ENCODE measurements at places on chromosomes 3 and 15.

GRCh38 chr3:32842531-32842931, 24.7 kb downstream of the TRIM71 start:
- DNase-seq = no peak

GRCh38 chr3:46146548-46146947, 61.6 kb downstream of the CCR1 start:
- DNase-seq = no peak

DNA sequence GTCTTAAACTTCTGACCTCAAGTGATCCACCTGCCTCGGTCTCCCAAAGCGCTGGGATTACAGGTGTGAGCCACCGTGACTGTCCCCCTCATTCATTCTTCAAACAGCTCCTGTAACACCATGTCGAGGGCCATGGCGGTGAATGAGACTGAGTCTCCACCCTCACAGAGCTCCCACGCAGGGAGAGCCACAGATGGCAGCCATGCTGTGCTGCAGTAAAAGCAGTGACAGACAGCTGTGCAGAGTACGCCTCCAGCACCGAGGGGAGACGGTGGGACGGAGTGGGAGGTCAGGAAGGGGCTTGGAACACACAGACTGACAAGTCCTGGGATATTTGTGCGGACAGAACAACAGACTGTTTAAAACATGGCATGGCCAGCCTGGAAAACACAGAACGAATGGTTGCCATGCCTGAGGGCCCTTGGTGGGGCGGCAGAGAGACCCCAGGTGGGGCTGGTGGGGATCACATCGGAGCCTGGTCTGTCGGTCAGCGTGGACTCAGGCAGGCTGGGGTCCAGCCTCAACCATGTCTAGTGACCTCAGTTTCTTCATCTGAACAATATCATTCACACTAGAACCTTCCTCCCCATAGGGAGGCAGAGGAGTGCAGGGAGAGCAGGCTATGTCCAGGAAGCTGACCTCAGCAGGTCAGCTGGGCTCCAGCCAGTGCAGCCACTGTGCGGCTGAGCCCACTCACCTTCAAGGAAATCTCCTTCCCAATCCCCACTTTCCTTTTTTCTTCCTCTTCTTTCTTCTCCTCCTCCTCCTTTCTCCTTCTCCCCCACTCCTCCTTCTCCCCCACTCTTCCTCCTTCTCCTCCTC, 20.6 kb upstream of the LCTL start:
- DNase-seq = no peak

DNA sequence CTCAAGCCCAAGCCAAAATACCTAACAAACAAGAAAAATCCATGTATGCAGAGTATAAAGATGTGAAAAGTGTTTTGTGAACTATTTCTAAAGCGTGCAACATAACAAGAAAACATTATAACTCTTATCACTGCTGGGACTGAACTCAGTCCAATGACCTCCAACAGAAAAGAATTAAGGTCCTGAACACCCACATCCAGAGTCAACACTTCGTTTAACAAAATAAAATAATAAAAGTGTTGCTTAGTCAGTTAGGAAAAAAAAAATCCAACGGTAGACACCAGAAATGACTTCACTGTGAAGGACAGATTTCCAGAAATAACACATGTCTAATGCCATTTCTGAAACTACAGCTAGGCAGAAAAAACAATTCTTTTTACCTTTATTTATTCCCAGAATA, 28.0 kb downstream of the MB21D2 start:
- no peak for DNase-seq

- no peak for DNase-seq
Observed at GRCh38 chr15:96264351-96264798, 66.1 kb upstream of the NR2F2 start.

DNA sequence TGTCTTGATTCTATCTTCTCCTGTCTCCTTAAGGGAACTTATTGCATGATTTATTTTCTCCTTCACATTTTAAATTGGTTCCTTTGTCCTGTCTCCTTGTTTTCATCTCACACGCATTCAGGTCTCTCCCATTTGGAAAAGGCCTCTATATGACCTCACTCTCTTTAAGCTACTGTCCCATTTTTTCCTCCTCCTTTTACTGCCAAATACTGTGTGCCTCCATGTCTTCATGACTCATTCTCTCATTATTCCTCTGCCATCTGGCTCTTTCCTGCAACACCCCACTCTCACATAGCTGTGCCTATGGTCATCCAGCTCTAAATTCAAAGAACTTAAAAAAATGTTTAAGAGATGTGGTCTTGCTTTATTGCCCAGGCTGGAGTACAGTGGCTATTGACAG, 48.0 kb downstream of the TYRO3 start:
- peak; percentile 81 for DNase-seq

GRCh38 chr3:144879701-144880100, 908.1 kb downstream of the DIPK2A start:
- no peak for DNase-seq

DNA sequence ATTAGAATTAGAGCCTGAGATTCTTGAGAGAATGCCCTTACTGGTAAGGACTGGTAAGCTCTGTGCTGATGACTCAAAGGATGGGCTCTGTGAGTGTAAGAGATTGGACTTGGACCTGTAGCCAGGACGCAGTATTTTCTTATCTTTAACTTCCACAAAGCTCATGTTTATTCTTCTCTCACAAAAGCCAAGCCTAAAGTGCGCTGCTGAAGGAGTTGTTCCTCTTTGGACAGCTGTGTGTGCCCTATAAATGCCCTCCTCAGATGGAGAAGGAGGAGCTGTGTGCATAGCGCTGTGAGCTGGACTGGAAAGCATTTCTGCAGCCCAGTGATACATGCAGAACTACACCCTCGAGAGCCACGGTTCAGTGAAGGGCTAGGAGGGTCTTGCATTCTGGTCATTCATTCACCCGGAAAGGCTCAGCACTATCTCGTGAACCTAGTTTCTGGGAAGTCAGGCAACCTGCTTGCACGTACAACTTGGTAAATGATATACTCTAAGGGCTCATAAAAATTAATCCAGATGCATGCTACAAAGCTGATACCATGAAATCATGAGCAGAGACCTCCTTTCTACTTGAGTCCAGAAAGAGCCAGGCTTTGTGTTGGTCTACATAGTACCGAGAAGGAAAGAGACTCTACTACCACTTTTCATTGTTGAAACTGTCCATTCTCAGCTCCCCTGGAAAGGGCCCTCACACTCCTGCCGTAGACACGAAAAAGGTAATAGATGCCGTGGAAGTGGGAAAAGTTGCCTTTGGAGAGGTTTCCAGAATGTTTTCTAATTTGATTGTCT, 103.0 kb upstream of the TBL1XR1 start:
- no peak for DNase-seq

DNA sequence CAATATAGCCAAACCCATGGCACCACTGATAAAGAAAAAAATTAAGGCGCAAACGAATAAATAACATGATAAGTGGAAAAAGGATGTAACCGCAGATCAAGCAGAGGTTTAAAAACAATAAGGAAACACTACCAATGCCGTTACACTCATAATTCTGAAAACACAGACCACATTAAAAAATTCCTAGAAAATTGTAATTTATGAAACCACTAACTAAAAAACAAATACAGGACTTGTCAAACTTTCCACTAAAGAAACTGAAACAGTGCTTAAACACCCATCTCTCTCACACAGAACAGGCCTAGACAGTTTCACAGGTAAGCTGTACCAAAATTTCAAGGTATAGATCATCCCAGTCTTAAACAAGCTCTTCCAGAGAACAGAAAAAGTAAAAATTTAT, 28.4 kb downstream of the PCSK6 start:
- no peak for DNase-seq

DNA sequence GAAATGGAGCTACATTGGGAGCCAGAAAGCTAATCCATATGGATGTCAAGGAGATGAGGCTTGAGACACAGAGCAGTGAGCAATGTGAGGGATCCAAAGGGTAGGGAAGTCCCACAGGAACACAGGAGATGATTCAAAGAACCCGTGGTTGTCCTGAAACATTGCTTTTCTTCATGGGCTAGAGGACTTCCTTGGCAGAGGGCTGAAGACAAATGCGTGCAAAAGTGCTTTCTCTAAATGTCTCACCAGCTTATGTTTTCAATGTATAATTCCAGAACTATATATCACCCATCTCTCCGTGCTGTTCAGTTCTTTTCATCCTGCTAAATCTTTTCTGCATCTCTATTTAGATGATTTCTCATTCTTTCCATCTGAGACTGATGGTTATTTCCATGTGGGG, 46.0 kb upstream of the GOLGA8A start:
- no peak for DNase-seq

DNA sequence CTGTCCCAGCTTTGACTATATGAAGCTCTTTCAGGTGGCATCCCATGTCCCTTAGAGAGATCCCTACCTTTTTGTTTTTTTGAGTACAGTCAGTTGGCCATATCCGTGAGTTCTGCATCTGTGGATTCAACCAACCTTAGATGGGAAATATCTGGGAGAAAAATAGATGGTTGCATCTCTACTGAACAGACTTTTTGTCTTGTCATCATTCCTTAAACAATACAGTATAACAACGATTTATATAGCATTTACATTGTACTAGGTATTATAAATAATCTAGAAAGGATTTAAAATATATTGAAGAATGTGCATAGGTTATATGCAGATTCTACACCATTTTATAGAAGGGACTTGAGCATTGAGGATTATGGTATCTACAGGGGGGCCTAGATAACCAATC, 65.1 kb downstream of the APBA2 start:
- no peak for DNase-seq

- DNase-seq = no peak
Observed at GRCh38 chr3:183554377-183554776, 1.1 kb downstream of the KLHL6 start.

DNA sequence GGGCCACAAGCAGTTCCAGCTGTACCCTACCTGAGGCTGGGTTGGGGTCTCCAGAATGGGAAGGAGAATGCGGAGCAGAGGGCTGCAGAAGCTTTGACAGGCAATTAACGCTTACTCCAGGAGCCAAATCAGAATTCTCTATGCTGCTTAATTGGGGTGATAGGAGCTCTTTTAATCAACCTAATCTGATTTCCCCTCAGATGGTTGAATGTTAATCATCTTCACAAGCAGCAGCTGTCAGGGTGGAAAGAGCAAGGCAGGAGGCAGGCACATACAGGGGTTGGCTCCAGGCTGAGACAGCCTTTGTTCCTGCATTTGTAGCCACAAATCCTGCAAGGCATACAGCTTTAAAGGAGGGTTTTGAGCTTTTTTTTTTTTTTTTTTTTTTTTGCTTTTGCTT, 2.6 kb downstream of the CILP start:
- no peak for DNase-seq

DNA sequence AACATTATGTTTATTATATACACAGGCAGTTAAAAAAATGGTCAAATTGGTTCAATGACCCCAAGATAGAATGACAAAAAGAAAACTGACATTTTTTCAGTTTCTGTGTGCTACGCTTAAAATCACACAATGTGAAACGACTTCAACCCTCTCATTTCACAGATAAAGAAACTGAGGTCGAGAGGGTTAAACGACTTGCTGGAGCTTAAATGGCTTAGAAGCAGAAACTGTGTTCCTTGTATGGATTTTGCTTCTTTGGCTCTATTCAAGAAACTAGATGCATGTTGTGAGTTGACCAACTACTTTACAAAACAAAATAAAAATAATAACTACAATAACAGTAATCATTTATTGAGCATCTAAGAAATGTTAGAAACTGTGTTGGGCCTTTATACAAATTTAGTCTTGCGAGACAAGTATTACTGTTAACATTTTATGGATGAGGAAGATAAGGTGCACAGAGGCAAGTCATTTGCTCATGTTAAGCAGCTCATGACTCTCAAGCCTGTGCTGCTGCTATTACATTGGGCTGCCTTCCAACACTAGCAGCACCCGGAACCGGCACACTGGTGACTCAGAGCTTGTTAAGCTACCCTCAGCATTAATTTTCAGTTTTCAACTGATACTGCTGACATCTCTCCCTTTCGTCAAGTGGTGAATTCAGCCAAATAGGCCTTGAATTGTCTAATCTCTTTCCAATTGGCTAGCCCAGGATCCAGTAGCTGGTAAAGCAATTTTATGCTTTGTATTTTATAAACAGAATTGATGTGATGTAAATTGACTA, 487.6 kb downstream of the NAALADL2 start:
- peak; percentile 86 for DNase-seq

DNA sequence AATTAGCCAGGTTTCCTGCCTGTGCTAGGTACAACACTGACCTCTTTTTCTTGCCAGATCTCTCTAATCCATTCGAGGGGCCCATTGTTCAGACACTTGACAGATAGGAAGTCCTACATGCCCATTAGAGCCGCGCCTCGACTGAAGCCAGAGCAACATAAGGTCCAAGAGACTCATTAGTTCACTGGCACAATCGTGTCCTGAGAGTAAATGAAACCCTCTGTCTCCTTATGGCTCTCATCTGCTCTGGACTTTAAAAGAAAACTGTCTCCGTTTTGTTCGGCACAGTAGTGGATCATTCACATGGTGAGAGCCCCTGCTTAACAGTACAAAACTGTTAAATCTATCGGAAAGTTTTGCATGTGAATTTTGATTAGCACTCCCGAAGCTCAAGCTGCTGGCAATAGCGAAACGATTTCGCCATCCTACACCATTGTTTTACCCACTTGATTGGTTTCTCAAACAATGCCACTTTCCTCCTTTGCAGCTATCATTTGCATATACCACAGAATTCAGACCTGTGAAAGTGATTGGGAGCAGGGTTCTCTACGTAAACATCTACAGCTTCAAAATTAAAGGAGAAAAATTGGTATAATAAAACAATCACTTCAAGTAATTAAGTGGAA, 19.0 kb upstream of the C15orf61 start:
- no peak for DNase-seq

- DNase-seq = no peak
Observed at GRCh38 chr3:174822320-174822719, 36.8 kb upstream of the NAALADL2 start.

DNA sequence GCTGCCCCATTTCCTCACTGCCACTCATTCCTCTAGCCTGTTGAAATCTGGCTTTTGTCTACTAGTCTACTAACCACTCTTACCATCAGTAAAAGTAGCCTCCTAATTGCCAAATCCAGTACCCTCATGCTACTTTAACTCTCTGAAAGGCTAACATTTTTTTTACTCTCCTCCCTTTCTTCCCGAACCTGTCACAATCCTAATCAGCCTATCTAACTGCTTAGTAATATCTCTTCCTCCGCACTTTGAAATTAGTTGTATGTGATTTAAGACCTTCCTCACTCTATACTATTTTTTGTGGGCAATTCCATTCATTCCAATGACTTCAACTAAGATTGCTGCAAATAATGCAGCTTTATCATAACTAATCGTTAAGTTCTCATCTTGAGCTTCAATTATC, 3.7 kb downstream of the SENP7 start:
- DNase-seq = no peak

- no peak for DNase-seq
Observed at GRCh38 chr15:31369727-31370126, 43.1 kb downstream of the KLF13 start.

GRCh38 chr15:92930054-92930621, 30.0 kb downstream of the CHD2 start:
- DNase-seq = no peak
